ENCODE measurements at places on chromosomes 16 and 17.

GRCh38 chr17:74419928-74420411 lies 11.9 kb upstream of the GPRC5C start:
- no peak for DNase-seq

- DNase-seq = no peak
Observed at GRCh38 chr16:54873071-54873470, 57.6 kb upstream of the IRX5 start.

DNA sequence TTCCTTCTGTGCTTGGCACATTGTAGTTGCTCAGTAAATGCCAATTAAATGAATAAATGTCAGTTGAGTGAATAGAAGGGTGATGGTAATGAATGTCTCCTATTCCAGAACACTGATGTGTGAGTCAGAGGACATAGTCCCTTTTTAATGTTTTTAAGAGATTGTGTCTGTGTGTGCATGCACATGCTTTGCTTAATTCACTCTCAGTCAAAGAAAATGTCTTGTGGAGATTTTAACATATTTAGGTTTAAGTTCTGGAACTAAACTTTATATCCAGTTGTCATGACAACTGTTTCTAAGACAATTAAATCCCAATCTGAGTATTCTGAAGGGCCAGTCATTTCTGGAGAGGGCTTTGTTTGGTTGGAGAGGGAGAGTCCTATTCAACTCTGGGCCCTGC lies 255.3 kb upstream of the CDH11 start:
- DNase-seq = no peak

DNA sequence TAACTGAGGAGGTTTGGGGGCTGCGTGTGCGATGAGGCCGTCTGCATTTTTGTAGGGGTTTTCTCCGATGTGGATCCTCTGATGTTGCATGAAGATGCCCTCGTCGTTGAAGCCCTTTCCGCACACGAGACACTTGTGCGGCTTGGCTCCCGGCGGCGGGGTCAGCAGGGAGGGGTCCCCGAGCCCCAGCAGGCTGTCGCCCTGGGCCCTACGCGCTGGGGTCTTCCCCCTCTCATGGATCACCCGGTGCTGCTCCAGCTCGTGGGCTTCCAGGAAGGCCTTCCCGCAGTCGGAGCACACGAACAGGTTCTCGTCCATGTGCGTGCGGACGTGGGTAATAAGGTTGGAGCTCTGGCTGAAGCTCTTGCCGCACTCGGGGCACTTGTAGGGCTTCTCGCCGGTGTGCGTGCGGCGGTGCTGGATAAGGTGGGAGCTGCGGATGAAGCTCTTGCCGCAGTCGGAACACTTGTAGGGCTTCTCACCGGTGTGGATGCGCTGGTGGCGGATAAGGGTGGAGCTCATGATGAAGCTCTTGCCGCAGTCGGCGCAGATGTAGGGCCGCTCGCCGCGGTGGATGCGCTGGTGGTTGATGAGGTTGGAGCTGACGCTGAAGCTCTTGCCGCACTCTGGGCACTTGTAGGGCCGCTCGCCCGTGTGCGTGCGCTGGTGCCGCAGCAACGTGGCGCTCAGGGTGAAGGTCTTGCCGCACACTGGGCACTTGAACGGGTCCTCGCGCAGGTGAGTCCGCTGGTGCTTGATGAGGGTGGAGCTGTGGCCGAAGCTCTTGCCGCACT lies 4.3 kb downstream of the ZNF629 start:
- DNase-seq = no peak

DNA sequence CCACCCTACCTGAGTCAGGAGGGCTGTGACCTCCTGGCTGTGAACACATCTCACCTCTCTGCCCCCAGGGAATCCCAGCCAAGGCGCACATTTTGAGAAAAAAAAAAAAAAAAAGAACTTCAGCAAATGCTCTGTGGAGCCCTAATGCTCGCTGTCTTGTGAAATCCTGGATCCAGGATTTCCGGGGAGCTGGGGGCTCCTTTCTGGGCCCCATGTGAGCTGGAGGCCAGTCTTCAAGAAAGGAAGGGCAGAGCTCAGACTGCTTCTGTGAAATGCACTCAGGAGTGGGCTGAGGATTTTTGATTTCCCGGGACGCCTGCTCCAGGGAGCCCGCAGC lies 36.0 kb upstream of the EMP2 start:
- no peak for DNase-seq

DNA sequence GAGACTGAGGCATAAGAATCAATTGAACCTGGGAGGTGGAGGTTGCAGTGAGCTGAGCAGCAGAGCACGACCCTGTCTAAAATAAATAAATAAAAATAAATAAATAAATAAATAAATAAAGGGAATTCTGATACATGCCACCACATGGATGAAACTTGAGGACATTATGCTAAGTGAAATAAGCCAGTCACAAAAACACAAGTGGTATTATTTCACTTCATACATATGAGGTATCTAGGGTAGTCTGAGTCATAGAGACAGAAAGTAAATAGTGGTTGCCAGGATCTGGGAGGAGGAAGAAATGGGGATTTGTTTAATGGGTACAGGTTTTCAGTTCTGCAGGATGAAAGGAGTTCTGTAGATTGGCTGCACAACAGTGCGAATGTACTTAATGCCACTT lies 16.3 kb downstream of the PIPOX start:
- no peak for DNase-seq

DNA sequence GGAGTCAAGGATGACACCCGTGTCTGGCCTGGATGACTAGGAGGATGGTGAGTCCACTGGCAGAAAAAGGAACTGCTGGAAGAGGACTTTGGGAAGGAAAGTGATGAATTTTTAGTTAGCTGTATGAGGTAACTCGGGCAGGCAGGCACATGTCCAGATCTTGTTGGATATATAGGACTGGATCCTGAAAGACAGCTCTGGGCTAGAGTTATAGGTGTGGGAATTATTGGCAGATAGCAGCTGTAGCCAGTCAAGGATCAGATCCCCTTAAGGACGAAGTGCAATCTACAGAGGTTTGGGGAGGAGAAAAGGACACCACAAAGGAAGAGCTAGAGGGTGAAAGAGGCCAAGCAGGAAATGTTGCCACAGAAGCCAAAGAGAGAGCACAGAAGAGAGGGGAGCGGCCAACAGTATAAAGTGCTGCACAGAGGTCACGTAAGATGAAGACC lies 10.1 kb downstream of the CYB5D1 start:
- no peak for DNase-seq

DNA sequence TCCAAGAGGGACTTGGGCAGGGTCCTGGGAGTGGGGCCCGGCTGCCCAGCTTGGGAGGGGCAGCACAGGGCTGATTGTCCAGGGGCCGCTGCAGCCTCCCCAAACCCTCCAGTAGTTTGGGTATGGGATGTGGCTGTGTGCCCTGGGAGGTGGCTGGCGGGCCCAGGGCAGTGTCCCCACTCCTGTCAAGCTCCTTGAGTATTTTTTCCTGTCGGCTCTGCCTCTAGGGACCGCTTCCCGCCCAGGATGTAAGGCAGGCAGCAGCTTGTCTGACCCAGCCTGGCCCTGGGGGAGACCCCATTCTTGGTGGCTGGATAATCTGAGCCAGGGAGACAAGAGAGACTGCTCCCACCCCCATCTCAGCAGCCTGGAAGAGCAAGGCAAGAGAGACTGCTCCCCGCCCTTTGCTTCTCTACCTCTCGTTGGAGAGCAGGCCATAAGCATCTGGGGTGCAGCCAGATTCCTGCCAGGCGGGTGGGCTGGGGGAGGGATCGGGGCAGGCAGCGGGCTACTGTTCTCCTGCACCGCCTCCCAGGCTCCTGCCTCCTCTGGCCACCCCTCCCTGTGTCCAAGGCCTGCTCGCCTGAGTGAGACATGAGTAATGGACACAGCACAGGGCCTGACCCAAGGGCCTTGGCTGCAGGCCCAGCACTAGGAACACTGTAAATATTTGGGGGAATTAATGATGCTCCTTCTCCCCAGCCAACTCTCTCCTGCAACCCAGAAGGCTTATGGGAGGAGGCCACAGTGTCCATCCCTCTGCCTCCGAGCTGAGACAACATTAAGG lies 18.4 kb upstream of the ITGA3 start:
- DNase-seq = no peak

- DNase-seq = no peak
Observed at GRCh38 chr16:84334058-84334457, 34.3 kb upstream of the ATP2C2 start.

DNA sequence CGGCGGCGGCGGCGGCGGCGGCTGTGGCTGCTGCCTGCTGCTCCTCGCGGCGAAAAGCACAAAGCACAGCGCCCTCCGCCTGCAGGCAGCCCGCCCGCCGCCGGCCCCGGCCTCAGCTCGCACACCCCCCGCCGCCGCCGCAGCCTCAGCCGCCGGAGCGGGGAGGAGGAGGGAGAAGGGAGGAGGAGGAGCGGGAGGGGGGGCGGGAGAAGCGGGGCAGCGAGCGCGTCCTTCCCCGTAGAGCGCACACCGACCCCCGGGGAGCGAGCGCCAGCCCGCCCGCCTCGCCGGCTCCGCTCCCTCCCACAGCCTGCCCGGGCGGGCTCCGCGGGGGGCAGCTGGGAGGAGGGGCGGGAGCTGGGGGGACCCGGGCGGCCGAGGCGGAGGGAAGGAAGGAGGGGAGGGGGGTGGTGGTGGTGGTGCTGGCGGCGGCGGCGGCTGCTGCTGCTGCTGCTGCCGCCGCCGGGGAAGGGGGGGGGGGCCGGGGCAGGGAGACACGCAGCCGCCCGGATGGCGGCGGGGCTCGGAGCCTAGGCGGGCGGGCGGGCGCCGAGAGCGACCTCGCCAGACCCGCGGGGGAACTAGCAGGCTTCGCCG lies at the start of gene UBTF:
TSS of gene UBTF (minus strand) at position 60 of the 597 bp plus-strand sequence. CDS start 1,446 bp downstream, outside the sequence.
- peak; percentile 91 for DNase-seq

DNA sequence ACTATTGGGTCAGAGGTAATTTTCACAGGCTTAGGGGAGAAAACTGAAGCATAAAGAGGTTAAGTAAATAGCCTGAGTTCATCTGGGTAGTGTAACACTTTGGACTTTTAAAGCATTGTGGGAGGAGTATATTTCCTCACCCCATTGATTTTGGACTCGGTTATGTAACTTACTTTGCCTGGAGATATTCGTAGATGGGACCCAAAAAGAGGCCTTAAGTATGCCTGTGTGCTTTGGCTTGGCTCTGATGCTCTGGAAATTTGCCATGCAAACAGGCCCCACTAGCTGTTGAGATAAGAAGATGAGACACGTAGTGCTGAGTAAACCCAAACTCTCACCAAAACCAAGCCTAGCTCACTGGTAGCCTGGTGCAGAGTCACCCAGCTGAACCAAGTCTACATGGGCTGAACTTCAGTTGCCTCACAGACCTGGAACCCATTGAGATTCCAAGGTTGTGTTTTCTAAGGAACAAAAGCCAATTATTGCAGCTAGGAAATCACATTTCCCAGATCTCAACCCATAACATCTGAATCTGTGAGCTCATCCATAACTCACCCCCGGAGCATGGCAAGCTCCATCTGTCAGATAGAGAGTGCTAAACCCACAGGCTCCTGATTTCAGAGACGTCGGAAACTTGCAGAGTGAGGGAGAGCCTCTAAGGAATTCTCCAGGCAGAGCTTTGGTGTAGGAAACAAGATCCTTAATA lies 536.0 kb upstream of the C16orf82 start:
- no peak for DNase-seq

DNA sequence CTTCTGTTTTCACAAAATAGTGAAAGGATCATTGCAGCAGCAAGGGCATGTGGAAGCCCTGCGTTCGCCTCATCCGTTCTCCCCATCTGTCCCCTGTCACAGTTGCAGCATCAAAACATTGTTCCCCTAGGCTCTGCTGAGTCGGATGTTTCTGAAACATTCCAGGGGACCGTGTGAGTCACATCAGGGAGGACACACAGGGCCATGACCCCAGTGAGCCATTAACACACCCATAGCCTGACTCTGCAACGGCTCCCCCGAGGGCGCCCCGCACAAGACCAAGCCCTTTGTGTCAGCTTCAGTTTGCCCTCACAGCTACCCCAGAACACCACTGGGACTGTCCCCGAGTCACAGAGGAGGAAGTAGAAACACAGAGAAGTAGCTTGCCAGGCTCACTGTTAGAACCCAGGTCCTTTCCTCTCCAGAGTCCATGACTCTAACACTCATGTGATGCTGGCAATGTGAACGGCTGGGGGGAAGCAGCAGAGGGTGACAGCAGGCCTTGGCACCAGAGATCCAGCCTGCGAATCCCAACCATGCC lies 63.3 kb upstream of the HSBP1 start:
- DNase-seq = no peak

DNA sequence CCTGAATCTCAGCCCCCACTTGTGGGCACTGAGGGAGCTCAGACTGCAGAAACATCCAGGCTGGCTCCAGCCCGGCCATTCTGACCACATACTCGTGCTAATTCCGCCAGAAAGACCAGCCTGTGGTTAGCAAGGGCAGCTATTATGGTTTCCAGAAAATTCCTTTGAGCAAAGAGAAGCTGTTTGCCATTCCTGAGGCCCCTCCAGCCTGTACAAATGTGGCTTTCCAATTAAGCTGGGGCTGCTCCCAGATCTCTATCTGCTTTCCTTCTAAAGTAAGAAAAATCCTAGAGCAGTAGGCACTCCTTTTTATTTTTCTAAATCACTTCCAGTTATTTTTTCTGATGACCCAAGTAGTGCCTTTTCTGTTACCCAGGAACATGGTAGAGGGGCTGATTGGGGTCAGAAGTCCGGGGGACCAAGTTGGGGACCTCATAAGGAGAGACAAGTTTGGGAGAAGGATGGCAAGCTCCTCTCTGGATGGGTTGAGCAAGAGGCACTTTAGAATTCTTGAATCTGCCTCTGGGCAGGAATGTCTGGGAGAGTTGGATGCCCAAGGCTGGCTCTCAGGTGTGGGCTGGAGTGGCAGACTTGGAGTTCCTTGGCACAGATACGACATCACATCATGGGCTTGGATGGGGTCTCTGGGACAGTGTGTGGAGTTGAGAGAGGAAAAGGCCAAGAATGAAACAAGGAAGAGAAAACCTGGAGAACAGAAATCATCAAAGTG lies 83.3 kb upstream of the TNRC6C start:
- DNase-seq = peak; percentile 67

DNA sequence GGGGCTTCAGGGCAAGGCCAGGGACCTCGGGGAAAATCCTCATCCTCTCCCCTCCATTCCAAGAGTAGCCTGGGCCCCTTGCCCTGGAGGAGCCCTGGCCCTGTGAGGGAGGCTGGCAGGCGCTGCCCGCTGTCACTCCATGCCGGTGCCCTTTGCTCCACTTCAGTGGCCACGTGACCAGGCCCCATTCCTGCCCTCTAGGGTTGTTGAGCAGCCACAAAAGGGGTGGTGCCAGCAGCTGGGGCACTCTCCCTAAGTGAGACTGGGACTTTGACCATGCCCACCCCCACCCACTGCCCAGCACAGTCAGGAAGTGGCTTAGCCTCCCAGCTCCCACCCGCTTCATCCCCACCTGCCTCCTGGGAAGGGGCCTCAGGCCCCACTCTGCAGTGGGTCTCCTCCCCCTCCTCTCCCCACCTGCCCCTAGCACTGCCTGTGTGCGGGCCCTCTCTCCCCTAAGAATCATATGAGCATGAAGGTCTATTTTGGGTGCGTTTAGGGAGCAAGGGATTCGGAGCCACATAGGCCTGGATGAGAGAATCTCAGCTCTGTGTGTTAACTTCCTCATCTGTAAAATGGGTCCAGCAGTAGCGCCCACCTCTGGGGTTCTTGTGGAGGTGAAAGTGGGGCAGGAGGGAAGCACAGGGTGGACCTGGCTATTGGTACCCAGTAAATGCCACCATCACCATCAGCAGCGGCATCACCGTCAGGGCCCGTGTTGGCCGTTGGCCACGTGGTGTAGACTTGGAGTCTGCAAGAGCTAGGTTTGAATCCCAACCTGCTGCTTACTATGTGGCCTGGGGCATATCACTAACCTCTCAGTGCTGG lies 7.2 kb downstream of the PDK2 start:
- DNase-seq = no peak

All from right hindlimb (tissue), 1 donor.